ENCODE measurements at places on chromosomes 7 and 10.
A peak's percentile ranks its signal among the peaks of the same experiment; 100 is the strongest.

GRCh38 chr7:132133501-132133900 lies 442.8 kb downstream of the PLXNA4 start:
- H3K27ac ChIP-seq: no peak overlapping the region
- no peaks in the 10 kb centered on the region for H3K27me3 ChIP-seq
- no peak for DNase-seq
- peaks cover 5% of the 10 kb centered on the region for H3K36me3 ChIP-seq
- peaks cover 9% of the 10 kb centered on the region for H3K4me1 ChIP-seq

DNA sequence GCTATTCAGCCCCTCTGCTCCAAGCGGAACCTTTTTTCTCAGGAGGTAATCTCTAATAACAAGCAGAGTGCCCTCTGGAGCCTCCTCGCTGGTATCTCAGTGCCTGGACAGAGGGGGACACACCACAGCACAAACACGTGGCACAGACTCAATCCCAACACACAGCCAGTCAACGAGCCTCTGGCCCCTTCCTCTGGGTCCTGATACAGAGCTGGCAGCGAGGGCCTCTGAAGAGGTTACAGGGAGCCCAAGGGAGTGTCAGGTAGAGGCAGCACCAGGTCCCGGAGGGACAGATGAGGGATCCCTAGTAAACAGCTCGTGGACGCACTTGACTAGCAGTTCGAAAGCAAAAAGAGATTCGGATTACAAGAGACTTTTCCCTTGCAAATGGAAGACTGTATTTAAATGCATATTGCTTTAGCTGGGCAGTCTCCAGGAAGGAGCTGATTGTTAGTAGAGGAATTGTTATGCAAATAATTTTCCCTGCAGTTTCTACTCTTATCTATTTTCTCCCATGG lies 14.1 kb downstream of the CXCL12 start:
- no peak for DNase-seq
- H3K27ac ChIP-seq: no peak overlapping the region
- H3K4me1 ChIP-seq: no peaks in the 10 kb centered on the region
- H3K27me3 ChIP-seq: no peaks in the 10 kb centered on the region
- no peak overlapping the region for H3K4me3 ChIP-seq

DNA sequence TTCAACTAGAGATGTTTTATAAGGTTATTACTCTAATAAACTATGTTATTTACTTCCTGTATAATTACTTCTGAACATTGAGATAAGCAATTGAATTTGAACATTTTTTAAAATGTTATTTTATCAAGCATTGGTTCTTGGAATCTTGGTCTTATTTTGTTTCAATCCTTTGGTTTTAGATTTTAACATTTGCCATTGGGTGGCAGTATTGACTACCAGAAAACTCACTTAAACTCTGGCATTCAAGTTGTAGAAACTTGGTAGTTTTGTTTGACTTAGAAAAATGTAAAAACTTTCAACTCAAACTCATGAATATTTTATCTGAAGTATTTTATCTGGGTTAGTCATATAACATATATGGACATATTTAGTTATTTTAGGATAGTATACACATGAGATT lies 48.1 kb downstream of the ATRNL1 start:
- H3K4me3 ChIP-seq: no peak overlapping the region
- no peaks in the 10 kb centered on the region for H3K27me3 ChIP-seq
- H3K27ac ChIP-seq: no peak overlapping the region

- H3K27me3 ChIP-seq: no peaks in the 10 kb centered on the region
- no peak for DNase-seq
- no peaks in the 10 kb centered on the region for H3K36me3 ChIP-seq
- H3K4me3 ChIP-seq: no peak overlapping the region
- no peak overlapping the region for H3K27ac ChIP-seq
- no peaks in the 10 kb centered on the region for H3K4me1 ChIP-seq
These were observed 364.7 kb upstream of the NFE2L3 start for GRCh38 chr7:25787336-25787735.

DNA sequence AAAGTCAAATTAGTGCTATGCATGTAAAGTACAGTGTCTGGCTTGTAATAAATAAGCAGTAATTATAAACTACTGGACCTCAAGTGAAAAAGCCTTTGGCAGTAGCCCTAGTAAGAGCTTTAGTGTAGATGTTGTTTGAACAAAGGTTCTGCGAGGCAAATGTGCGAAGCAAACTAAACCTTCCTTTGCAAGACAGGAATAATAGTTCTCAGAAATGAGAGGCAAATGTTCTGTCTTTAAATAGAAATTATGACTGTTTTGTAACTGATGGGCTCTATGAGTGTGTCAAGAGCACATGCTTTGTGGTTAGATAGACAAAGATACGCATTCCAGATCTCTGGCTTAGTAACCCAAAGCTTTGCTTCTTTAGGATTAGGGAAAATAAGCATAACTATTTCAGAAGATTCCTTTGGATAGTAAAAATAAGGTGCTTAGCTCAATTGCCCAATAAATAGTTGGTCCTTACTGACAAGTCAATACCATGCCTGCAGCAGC lies 169.2 kb upstream of the CDC14C start:
- no peak overlapping the region for H3K27ac ChIP-seq
- DNase-seq: no peak
- no peak overlapping the region for H3K4me3 ChIP-seq
- H3K36me3 ChIP-seq: no peaks in the 10 kb centered on the region
- H3K27me3 ChIP-seq: no peaks in the 10 kb centered on the region
- no peaks in the 10 kb centered on the region for H3K4me1 ChIP-seq

DNA sequence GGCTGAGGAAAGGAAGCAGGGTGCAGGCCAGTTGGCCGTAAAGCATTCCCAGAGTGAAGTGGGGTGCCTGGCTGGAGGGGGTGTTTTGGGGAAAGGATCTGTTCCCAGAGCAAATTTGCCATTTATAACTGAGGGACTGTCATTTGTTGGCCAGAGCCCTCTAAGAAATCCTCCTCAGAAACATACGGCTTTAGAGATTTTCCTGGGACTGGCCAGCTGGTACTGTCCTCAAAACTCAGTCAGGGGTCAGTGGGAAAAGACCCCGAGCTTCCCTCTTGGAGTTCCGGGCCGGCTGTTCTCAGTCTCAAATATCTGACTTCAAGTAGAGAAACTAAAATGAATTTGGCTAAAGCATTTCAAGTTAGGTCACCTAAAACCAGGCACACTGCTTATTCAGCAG lies 55.9 kb downstream of the ETV1 start:
- H3K36me3 ChIP-seq: no peaks in the 10 kb centered on the region
- no peaks in the 10 kb centered on the region for H3K27me3 ChIP-seq
- H3K27ac ChIP-seq: no peak overlapping the region
- no peak for DNase-seq
- no peaks in the 10 kb centered on the region for H3K4me1 ChIP-seq
- no peak overlapping the region for H3K4me3 ChIP-seq

GRCh38 chr10:79053081-79053434 lies 15.7 kb upstream of the ZMIZ1 start:
- no peak overlapping the region for H3K4me3 ChIP-seq
- H3K36me3 ChIP-seq: no peaks in the 10 kb centered on the region
- peaks cover 3% of the 10 kb centered on the region for H3K27me3 ChIP-seq
- no peak overlapping the region for H3K27ac ChIP-seq
- DNase-seq: no peak
- H3K4me1 ChIP-seq: peaks cover 3% of the 10 kb centered on the region

DNA sequence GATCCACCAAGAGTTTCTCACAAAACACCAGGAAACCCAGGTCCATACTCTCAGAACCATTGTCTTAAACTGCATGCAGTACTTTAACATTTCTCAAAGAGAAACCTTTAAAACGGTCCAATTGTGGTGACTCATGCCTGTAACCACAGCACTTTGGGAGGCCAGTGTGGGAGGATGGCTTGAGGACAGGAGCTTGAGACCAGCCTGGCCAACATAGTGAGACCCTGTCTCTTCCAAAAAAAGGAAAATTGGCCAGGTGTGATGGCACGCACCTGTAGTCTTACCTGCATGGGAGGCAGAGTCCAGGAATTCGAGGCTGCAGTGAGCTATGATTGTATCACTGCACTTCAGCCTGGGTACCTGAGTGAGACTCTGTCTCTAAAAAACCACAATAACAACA lies 97.5 kb upstream of the OIT3 start:
- no peak overlapping the region for H3K27ac ChIP-seq
- H3K4me3 ChIP-seq: no peak overlapping the region
- peak; percentile 45 for DNase-seq

DNA sequence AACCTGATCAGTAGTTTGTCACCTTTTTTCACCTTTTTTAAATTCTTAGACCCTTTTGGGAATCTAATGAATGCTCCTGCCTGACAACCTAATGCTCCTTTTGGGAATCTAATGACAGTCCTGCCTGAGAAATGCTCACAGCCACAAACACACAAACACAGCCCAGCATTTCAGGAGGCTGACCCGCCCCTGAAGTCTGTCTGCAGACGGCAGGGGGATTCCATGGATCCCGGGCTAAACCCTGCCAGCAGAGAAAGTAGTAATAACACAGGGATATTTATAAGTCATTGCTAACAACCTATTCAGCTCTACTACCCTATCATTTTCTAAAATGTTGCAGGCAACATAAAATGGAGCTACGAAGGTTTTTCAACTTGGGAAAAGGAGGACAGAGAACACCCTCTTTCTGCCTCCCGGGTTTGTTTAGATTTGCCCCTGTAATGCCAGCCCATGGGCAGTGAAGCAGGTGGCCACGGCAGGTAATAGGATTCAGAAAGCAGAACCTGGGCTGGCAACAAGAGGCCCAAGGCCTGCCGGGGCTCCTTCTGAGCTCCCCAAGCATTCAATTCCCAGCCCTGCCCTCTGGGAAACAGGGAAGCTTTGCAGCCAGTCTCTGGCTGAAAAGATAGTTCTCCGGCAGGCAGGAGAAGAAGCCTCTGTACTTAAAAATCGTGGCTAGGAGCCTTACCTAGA lies 65.2 kb downstream of the CREB3L2 start:
- DNase-seq: no peak
- no peak overlapping the region for H3K4me3 ChIP-seq
- no peaks in the 10 kb centered on the region for H3K27me3 ChIP-seq
- H3K27ac ChIP-seq: peak overlapping the region; percentile 8
- peaks cover 4% of the 10 kb centered on the region for H3K36me3 ChIP-seq

GRCh38 chr10:121822180-121822579 lies 105.7 kb downstream of the ATE1 start:
- H3K36me3 ChIP-seq: no peaks in the 10 kb centered on the region
- H3K27ac ChIP-seq: no peak overlapping the region
- no peak for DNase-seq
- H3K27me3 ChIP-seq: no peaks in the 10 kb centered on the region
